Mesothelial cell of epicardium (in vitro differentiated cells): ENCODE measurements at places on chromosomes 13 and 19. TPM values are rescaled to one million over a fixed set of nuclear protein-coding genes. Genes with fewer than 3 reads are reported as not detected.

The USPL1 gene
- total RNA-seq: 21.4 to 23.1 TPM (median 21.7 TPM) in 3 replicates

The KIR2DL1 gene
- total RNA-seq: not detected in 3 replicates

The C3 gene
- total RNA-seq: 23.1 to 35.3 TPM (median 24.5 TPM) in 3 replicates

The PNMA8C gene
- total RNA-seq: 0.49 to 0.79 TPM (median 0.73 TPM) in 3 replicates

The SULT2A1 gene
- total RNA-seq: 0.13 TPM in 1 of 3 replicates, not detected in the others

The EMP3 gene
- 50.2 to 57.3 TPM (median 52.5 TPM) in 3 replicates for total RNA-seq

The TRPC4 gene
- total RNA-seq: 7.5 to 9.1 TPM (median 8.0 TPM) in 3 replicates

The ZNF626 gene
- total RNA-seq: 30.2 to 34.6 TPM (median 30.3 TPM) in 3 replicates

The PINLYP gene
- 12.6 to 14.5 TPM (median 13.8 TPM) in 3 replicates for total RNA-seq

The FARP1 gene
- total RNA-seq: 267 to 289 TPM (median 285 TPM) in 3 replicates

The LEUTX gene
- not detected in 3 replicates for total RNA-seq

The ELSPBP1 gene
- total RNA-seq: 1.0 TPM in 1 of 3 replicates, not detected in the others

The NCR1 gene
- not detected in 3 replicates for total RNA-seq

The ITGBL1 gene
- 0.07 to 0.09 TPM in 2 of 3 replicates, not detected in the other for total RNA-seq
